ENCODE measurements at places on chromosomes 3 and 15. TPM values are rescaled to one million over a fixed set of nuclear protein-coding genes. Genes with fewer than 3 reads are reported as not detected.

GRCh38 chr3:174219738-174220137 lies 639.4 kb upstream of the NAALADL2 start:
- DNase-seq, result no peak

DNA sequence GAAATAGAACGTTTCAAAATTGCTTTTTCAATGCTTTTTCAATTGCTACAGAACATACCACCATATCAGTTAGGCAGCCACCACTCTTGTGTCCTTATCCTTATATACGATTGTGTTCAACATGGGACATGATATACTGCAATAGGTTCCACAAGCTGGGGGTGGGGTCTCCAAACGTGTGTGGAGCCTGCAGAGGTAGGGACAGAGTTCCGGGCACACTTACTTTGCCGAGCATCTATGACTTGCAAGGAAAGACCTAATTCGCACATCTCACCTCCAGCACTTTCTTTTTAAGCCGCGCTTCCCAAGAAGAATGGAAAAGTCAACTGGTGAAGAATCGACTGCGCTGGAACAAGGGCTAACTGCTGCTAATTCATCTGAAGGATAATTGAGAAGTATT lies 39.6 kb upstream of the SFMBT1 start:
- no peak for DNase-seq

GRCh38 chr3:49813497-49814174 lies at the start of gene UBA7:
UBA7 (minus strand) TSS chr3:49813953; CDS start chr3:49813787, 166 bp downstream.
- DNase-seq, result peak; percentile 80

Gene PAK6
- not detected for total RNA-seq

Gene SCN11A
- total RNA-seq, result not detected
